ENCODE measurements at places on chromosomes 4 and X.

DNA sequence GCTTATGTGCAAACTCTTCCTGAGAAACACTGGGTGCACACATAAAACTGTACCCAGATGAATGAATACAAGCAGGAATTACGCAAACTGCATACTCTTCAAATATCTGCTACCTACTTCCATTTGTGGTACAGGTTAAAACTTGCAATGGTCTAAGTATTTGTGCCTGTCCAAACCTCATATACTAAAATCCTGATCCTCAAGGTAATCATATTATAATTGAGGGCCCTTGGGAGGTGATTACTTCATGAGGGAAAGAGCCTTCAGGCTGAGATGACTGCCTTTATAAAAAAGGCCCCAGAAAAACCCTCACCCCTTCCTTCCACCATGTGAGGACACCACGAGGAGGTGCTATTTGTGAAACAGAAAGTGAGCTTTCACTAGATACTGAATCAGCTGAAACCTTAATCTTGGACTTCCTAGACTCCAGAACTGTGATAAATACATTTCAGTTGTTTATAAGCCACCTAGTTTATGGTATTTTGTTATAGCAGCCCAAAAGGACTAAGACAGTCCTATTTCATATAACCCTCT is 1977.2 kb downstream of the PCDH7 start:
- no peak for DNase-seq

DNA sequence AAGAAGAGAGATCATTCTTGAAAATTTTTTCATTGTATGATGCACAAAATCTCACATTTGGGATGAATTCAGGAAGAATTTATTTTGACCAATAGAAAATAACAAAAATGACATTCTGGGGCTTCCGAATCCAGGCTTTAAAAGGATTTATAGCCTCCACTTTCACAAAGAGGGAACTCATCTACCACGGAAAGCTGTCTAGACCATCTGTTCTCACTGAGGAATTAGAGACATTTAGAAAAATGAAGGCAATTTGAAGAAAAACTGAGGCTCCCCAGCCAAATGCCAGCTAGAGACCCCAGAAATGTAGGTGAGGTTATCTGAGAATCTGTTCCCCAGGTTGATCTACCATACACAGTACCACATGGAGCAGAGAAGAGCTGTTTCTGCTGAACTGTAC is 464.3 kb downstream of the TMA16 start:
- no peak for DNase-seq

- no peak for DNase-seq
Observed at GRCh38 chr4:40258627-40259026, 61.8 kb downstream of the RHOH start.

GRCh38 chr4:118823471-118823870 is 12.5 kb downstream of the SEC24D start:
- no peak for DNase-seq

DNA sequence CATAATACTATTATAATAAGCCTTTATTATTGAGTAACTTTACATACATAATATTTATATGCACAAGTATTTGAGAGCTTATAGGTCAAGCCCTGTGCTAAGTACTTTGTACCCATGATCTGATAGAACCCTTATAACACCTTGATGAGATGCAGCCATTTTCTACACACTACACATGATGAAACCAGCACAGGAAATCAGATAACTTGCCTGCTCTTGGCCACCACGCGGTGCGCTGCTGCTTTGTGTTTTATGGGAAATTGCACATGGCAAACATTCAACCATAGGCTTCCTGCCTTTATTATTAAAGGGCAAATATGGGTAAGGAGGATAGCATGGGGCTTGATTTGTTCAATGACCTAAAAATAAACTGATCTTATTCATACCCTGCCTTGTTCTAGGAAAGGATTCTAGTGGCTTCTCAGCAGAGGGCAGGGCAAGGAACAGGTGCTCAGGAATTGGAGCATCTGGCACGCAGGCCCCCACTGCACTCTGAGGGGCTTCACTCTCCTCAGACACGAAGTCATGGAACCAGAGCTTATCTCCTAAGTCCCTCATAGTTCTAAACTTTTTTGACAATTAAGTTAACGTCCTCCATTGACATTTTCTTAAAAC is 31.6 kb upstream of the NAP1L5 start:
- DNase-seq, result no peak

DNA sequence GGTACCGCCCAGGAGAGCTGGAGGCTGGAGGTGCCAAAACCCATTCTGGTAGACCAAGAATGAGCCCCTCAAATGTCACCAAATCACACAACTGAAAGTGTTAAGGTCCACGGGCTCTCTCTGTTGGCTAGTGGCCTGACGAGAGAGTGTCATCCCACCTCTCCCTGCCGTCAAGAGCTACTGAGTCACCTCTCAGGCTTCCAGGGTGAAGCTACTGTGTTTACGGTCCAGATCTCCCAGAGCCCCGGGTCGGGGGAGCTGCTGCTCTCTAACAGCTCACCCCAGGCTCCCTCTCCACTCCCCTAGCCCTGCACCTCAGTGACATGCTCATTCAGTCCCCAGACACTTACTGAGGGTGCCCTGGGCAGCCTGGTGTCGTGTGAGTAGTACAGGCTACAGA is 59.2 kb downstream of the ADGRG2 start:
- no peak for DNase-seq

- no peak for DNase-seq
Observed at GRCh38 chr4:185167234-185167633, 24.2 kb downstream of the SLC25A4 start.

DNA sequence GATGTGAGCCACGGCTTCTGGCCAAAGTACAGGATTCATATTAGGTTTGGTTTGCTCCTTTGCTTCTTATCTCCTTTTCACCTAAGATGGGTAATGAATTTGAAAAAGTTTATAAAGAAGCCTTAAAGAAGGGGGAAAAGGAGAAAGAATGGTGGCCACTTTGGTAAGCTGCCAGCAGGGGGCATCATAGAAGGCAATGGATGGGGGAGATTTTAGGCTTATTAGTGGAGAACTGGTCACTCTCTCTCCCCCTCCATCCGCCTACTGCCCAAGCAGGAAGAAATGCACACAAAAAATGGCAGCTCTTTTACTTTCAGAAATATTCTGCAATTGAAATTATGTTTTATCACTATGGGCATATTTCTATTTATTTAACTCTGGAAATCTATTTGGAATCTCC is 32.0 kb downstream of the SPARCL1 start:
- no peak for DNase-seq

DNA sequence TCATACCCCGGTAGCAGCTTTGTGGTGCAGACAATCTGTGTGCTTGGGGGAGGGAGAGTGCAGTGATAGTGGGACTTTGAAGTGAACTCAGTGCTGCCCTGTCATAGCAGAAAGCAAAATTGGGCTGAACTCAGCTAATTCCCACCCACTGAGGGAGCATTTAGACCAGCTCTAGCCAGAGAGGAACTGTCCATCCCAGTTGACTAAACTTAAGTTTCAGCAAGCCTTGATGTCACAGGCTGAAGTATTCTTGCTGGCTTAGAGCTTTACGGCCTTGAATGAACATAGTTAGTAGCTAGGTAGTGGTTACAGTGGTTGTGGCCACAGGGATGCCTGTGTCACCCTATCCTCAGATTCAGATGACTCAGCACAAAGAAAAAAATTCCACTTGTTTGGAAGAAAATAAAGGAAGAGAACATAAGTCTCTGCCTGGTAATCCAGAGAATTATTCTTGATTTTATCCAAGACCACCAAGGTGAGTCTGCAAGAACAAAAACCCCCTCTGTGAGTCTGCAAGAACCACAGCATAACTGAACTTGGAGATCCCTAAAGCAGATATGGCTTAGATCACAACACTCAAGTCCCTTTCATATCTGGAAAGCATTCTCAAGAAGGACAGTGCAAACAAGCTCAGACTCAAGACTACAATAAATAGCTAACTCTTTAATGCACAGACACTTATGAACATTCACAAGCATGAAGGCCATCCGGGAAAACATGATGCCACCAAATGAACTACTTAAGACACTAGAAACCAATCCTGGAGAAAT is 39.4 kb downstream of the ADH7 start:
- DNase-seq, result no peak

DNA sequence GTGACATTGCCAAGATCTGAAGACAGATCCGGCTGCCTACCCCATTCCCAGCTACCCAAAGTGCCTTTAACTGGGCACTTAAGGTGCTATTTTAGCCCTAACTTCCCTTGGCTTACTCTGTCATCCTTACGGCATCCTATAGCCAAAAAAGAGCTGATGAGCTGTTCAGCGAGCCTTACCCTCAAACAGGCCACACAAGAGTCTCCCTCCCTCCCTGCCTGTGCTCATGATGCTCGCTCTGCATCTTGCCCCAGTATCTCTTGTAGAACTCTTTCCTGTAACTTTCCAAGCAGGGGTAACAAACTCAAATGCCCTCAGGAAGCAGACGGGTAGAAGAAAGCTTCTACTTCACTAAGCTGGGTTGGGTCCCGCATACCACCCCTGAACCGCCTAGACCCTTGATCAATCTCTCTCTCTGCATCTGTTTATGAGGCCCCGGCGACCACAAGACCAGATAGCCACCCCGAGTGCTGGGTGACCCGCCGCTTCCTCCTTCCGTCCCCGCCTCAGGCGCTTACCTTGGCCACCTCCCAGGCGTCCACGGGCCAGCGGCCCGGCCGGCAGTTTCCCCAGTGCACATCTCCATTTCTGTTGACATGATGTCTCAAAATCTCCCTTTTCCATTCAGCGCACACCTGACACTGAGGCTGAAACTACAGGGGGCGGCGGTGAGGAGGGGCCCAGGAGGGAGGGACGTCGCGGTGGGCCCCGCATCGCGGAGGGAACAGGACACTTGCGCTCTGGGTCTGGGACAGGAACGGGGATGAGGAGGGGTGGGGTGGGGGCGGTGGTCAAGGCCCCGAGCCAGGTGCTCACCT is 663 bp downstream of the CXorf38 start:
- DNase-seq, result no peak

- no peak for DNase-seq
Observed at GRCh38 chr4:2286904-2287593, 25.1 kb upstream of the MXD4 start.

- DNase-seq, result no peak
Observed at GRCh38 chr4:114263233-114263632, 283.8 kb upstream of the ARSJ start.

- no peak for DNase-seq
Observed at GRCh38 chr4:108053251-108053711, 63.6 kb downstream of the HADH start.

DNA sequence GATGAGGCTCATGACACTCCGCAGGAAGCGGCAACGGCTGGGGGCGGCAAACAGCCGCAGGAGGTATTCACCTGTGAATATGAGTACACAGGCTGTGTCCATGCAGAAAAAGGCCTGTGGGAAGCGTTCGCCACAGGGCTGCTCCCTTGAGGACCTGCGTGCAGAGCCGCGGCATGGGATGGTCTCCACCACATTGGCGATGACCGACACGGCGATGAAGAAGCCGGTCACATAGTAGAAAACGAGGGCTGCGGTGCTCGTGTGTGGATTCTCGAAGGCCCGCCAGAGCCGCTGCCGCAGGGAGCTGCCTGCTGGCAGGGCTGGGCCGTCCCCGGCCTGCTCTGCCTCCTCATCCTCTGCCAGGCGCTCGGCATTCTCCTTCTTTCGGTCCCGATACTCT is 2.2 kb downstream of the KCND1 start:
- DNase-seq, result no peak

All from GDM1 (cell line).